ENCODE measurements at places on chromosomes 2 and 18.

- no peak for DNase-seq
Measured at GRCh38 chr2:217933617-217933993, 69.2 kb downstream of the TNS1 start.

DNA sequence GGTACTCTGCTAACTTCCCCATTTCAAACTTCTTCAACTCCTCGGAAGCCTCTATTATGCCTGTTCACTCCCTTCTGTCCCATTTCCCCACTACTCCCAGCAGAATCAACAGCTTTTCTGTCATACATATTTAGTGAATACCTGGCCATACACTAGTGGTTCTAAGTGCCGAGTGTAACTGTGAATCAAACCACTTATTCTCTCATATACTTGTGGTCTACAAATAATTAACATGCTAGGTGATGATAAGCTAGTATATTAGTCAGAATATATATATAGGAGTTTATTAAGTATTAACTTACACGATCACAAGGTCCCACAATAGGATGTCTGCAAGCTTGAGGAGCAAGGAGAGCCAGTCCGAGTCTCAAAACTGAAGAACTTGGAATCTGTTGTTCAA is 150.7 kb downstream of the CCDC102B start:
- DNase-seq, result no peak

DNA sequence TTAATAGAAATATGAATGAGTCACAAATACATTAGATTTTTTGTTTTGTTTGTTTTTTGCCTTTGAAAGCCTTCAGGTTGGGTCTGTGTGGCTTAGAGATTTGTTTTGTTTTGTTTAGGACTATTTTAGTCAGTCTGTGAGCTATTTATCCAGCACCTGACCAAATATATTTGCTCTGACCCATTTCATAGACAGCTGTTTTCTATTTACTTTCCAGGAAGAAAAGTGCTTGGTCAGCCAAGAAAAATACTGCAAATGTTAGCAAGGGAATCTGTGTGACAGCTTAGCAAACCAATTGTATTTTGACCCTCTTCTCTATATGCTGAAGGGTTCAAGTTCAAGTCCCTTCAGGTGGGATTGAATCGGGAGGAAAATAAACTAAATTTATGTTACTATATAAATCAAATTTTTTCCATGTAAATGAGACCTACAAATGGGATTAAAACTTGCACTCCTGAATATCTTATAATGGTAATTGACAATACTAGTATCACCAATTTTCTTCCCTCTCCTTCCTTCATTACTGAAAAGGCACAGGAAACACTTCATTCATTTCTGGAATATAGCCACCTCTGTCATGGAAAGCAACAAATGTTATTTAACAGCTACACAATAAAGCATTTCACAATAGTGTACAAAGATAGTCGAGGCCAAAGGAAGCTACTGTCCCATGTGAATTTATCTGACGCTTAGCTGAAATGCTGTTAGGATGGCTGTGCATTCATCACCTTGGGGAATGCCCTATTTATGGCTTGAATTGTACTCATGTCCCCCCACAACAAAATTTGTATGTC is 23.1 kb upstream of the KLF7 start:
- DNase-seq, result no peak

DNA sequence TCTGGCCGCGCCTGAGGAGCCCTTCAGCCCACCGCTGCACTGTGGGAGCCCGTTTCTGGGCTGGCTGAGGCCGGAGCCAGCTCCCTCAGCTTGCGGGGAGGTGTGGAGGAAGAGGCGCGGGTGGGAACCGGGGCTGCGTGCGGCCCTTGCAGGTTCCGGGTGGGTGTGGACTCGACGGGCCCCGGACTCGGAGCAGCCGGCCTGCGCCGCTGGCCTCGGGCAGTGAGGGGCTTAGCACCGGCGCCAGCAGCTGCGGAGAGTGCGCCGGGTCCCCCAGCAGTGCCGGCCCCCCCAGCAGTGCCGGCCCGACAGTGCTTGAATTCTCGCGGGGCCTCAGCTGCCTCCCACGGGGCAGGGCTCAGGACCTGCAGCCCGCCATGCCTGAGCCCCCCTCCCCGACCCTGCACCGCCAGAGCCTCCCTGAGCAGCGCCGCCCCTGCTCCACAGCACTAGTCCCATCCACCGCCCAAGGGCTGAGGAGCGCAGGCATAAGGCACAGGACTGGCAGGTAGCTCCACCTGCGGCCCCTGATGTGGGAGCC is 534.2 kb downstream of the ZNF804A start:
- DNase-seq, result no peak

- no peak for DNase-seq
Measured at GRCh38 chr2:2097549-2097948, 233.5 kb downstream of the MYT1L start.

All from AG09319 (cell line).